ENCODE measurements at places on chromosomes 12 and 14. TPM values are rescaled to one million over a fixed set of nuclear protein-coding genes. Genes with fewer than 3 reads are reported as not detected.

DNA sequence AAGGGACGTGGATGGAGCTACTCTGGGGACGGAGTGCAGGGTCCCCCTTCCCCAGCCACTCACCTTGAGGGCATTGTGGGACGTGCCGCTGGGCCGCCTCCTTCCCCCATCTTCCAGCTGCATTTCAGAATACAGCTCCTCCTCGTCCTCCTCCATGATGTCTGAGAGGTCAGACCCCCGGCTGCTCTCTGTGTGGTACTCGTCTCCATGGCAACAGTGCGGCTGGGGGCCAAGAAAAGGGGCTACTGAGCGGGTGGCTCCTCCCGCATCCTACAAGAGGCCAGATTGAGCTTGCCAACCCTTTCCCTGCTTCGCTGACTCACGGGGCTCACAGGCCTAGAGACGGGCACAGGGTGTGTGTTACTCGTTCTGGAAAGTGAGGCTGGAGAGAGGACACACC is 90.4 kb downstream of the PIWIL1 start:
- DNase-seq = no peak

DNA sequence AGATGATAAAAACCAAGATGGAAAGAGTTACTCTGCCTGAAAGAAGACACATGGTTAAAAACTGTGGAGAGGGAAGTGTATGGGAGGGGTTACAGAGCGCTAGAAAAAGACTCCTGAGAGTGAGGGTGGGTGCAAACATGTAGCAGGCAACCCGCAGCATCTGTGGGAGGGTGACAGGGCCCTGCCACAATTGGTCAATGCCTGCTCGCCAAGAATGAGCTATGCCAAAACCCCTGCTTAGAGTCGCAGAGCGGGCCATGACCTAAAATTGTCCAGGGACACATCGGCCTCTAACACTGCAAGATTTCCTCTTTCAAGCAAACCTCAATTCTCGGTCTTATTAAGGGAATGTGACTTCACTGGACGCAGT is 700 bp downstream of the PRKAG1 start:
- DNase-seq = no peak

DNA sequence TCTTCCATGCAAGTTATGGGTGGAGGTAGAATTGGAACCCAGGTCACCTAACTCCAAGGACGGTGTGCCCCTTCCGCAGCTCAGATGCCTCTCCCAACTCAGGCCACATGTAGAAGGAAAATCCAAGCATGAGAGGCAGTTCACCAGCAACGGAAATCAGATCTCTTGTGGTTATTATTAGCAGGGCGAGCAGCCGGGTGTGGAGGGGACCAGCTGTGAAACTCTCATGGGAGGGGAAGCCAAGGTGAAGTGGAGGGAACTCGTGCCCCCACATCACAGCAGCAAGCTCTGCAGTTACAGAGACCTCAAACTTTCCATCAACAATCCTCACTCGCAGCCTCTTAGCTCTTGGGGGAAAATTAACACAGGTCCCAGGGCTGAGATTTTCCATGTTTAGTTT is 79.7 kb downstream of the KSR2 start:
- DNase-seq = no peak

Gene MUCL1
- total RNA-seq = 1.2 TPM

Gene KLRD1
- total RNA-seq = 6.9 TPM

- no peak for DNase-seq
Observed at GRCh38 chr14:70873627-70874026, 33.6 kb upstream of the PCNX1 start.

Data from activated T-cell treated with anti-CD3 and anti-CD28 coated beads, Interleukin-2, amount 50 U/mL, for 4 hours (primary cell).